ENCODE measurements at places on chromosomes 6 and 20. TPM values are rescaled to one million over a fixed set of nuclear protein-coding genes. Genes with fewer than 3 reads are reported as not detected.

DNA sequence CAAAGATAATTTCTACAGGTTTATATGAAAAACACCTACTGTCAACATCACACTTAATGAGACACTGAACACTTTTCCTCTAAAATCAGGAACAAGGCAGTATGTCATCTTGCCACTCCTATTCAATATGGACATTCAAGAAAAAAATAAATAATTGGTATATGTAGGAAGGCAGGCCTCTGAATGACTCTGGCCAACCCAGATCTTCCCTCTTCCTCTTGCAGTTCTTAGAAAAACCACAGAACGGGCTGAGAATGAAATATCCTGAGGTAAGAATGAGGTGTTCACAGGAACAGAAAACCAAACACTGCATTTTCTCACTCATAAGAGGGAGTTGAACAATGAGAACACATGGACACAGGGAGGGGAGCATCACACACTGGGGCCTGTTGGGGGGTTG, 1207.2 kb upstream of the CITED2 start:
- no peak for DNase-seq
- H3K27ac ChIP-seq, result no peak overlapping the region
- peaks cover 3% of the 10 kb centered on the region for H3K27me3 ChIP-seq

GRCh38 chr6:158256746-158257424, 55.4 kb upstream of the TULP4 start:
- no peak overlapping the region for H3K4me3 ChIP-seq
- peak overlapping the region; percentile 71 for H3K27ac ChIP-seq
- no peaks in the 10 kb centered on the region for H3K36me3 ChIP-seq
- H3K27me3 ChIP-seq, result no peaks in the 10 kb centered on the region

DNA sequence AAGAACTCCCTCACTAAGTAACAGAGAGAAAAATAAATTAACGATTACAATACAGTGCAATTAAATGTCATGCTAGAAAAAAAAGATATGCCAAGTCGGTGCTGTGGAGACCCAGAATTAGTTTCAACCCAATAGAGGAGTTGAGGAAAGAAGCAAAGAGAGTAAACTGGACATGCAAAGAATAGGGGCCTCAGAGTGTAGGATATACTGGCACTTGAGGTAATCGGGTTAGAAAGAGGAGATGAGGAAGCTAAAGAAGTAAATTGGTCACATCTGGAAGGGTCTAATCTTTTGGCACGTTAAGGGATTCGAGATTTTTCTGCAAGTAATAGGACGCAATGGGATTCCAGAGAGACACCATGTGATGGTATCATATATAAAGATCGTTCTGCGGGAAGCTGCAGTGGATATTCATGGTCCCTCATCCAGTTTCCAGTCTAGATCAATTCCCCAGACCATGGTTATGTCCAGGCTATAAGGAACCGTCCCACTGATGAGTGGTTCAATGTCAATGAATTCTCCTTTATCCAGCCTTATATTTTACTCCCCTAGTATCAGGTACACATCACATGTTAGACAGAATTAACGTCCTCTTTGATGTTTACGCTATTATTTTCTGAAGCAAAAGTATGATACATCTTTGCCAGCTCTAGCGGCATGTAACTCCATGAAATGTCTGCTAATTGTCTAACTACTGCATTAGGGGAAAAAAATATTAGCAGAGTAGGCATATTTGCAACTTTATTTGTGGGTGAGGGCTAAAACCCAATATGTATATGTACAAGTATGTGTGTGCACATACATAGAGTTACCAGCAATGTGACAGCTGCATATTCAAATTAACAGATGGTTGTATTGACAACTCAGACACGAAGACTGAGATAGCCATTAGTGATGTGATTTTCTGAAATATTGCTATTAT, 1.1 kb upstream of the TBC1D32 start:
- DNase-seq, result no peak
- H3K4me3 ChIP-seq, result peak overlapping the region; percentile 74
- no peaks in the 10 kb centered on the region for H3K27me3 ChIP-seq

DNA sequence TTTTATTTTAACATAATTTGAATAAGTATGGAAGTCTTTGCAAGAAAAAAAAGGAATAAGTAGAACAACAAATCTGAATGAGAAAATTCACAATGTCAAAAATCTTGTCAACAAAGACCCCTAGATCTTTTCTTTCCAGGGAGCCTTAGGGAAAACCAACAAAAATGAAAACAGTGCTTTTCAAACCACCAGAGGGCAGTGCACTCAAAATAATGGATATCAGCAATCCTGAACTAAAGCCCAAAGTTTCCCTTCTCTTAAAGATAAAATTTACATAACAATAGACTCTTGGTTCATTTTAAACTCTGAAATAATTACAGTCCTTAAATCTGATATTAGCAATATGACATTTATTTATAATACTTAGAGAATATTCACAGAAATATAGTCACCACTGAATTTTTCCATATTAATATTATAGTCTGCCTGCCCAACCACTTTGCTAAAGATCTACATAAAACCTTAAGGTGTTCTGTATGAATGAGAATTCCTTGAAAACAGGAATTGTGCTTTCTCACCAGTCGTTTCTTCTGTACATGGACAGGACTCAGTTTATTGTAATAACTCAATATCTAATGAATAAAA, 105.3 kb upstream of the BMP5 start:
- H3K27me3 ChIP-seq, result no peaks in the 10 kb centered on the region
- no peaks in the 10 kb centered on the region for H3K36me3 ChIP-seq
- no peak for DNase-seq
- H3K27ac ChIP-seq, result no peak overlapping the region
- no peaks in the 10 kb centered on the region for H3K4me1 ChIP-seq
- H3K4me3 ChIP-seq, result no peak overlapping the region

DNA sequence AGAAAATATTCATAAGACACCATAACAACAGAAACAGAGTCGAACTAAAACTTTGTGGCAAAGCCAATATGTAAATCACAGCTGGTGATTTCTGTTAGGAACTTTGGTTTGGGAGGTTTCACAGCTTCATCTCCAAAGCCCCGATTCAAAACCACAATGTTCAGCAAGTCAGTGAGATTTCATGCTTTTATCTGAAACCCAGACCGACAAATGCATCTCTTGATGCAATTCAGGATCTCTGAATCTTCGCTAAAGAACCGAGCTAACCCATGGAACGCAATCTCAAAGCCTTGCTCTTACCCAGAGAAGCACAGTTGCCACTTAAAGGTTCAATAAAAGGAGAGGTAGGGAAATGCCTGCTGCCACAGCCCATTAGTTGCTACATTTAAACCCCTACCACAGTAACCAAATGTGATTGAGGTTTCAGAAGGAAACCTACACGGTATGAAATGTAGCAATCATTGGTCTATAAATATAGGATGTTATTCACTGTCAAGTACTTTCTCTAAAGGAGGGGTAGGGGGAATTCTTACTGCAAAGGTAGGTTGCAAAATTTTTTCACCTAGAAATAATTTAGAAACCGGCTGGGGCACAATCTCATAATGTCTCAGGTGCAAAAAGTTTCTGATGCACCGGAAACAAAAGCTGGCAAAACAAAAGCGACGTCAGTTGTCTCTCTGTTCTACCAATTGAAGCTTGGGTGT, 381.0 kb upstream of the ARID1B start:
- H3K4me3 ChIP-seq, result peak overlapping the region; percentile 18
- H3K4me1 ChIP-seq, result no peaks in the 10 kb centered on the region
- no peaks in the 10 kb centered on the region for H3K36me3 ChIP-seq
- H3K27me3 ChIP-seq, result peaks cover 48% of the 10 kb centered on the region
- no peak for DNase-seq
- no peak overlapping the region for H3K27ac ChIP-seq

- no peaks in the 10 kb centered on the region for H3K27me3 ChIP-seq
- DNase-seq, result no peak
- no peak overlapping the region for H3K4me3 ChIP-seq
- H3K27ac ChIP-seq, result no peak overlapping the region
- H3K4me1 ChIP-seq, result no peaks in the 10 kb centered on the region
Measured at GRCh38 chr6:112109262-112109661, 21.9 kb downstream of the FAM229B start.

ENPP4 gene
- 14.2 TPM for total RNA-seq

APOBEC2 gene
- 145 TPM for total RNA-seq

Data from psoas muscle (tissue), 8 donors.